ENCODE measurements at places on chromosomes 1 and 21. TPM values are rescaled to one million over a fixed set of nuclear protein-coding genes. Genes with fewer than 3 reads are reported as not detected.

The CYP4A22 gene
- total RNA-seq, result not detected

DNA sequence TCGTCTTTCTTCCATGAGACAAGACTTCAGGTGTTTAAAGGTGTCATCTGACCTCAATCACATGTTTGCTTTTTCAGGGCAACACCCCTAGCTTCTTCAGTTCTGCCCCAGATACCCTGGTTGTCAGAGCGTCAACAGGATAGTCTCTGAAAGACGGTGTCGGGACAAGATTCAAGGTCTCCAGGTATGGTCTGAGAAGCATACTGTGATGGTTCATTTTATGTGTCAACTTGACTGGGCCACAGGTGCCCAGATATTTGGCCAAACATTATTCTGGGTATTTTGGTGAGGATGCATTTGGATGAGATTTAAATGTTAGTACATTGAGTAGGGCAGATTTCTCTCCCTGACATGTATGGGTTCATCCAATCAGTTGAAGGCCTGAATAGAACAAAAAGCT is 148.3 kb downstream of the TGFBR3 start:
- H3K27ac ChIP-seq, result no peak overlapping the region
- H3K27me3 ChIP-seq, result no peaks in the 10 kb centered on the region
- H3K4me3 ChIP-seq, result no peak overlapping the region
- DNase-seq, result no peak

DNA sequence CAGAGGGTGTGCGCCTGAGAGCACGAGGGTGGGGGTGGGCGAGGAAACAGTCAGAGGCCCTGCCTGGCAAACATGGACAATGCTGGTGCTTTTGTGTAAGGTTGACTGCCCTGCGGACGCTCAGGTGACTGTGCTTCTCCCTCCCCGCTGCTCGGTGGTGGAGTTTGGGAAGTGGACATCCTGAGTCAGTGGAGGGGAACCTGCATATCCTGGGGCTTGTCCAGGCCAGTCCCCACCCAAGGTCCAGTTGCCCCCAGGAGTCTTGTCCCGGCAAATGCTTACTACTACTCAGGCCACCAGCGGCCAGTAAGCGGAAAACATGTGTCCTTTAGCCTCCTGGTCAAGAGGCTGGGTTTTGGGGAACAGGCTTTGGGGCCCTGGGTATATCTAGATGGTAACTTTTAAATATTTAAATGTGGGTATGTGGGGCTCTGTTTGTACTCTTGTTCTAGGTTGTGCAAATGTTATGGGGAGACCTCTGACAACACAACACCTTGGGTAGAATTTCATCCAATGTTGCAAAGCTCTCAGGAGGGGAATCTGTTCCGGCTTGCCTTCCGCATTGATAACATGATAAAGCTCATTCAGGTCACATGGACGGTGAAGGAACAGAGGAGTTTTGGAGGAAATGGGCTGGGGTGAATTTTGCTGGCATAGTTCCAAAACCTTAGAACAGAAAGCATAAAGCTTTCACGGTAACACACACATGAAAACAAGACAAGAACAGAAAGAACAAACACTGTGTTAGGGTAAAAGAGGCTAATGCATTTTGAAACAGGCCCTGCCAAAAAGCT is 364.9 kb downstream of the PRDM2 start:
- H3K27me3 ChIP-seq, result no peaks in the 10 kb centered on the region
- H3K27ac ChIP-seq, result no peak overlapping the region
- DNase-seq, result no peak
- H3K4me3 ChIP-seq, result no peak overlapping the region
- H3K4me1 ChIP-seq, result no peaks in the 10 kb centered on the region

The MAB21L3 gene
- total RNA-seq, result not detected

- no peaks in the 10 kb centered on the region for H3K4me1 ChIP-seq
- H3K4me3 ChIP-seq, result no peak overlapping the region
- no peak overlapping the region for H3K27ac ChIP-seq
- peaks cover 28% of the 10 kb centered on the region for H3K36me3 ChIP-seq
- no peaks in the 10 kb centered on the region for H3K27me3 ChIP-seq
Observed at GRCh38 chr1:33004613-33005012, 32.1 kb downstream of the AK2 start.

The PLPPR5 gene
- total RNA-seq, result not detected

DNA sequence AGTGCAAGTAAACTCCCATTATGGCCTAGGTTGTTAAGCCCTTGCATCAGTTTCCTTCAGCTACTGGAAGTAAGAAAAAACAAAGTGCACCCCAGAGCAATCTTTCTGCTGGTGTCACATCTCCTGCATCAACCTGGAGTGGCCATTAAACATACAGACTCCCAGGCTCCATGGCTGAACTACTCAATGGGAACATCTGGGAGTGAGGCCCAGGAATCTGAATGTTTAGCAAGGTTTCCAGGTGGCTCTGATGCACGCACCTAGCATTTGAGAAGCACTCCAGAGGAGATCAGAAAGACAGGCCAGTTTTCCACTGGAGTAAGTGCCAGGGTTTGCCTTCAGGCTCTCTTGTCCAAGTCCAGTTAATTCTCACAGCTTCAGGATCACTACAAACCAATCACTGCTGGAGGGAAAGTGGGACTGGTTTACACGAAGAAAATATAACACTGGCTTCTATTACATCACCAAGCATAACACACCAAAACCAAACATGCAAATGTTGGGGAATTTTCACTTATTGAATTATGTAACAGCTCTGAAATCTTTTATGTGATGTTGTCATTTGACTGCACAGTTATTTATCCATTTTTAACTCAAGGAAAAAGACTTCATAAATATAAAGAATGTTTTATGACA is 22.3 kb upstream of the ABCA4 start:
- no peak overlapping the region for H3K4me3 ChIP-seq
- H3K36me3 ChIP-seq, result no peaks in the 10 kb centered on the region
- no peaks in the 10 kb centered on the region for H3K4me1 ChIP-seq
- H3K27me3 ChIP-seq, result no peaks in the 10 kb centered on the region

GRCh38 chr1:199725002-199725565 is 302.4 kb upstream of the NR5A2 start:
- H3K4me1 ChIP-seq, result no peaks in the 10 kb centered on the region
- H3K27me3 ChIP-seq, result no peaks in the 10 kb centered on the region
- H3K36me3 ChIP-seq, result no peaks in the 10 kb centered on the region

DNA sequence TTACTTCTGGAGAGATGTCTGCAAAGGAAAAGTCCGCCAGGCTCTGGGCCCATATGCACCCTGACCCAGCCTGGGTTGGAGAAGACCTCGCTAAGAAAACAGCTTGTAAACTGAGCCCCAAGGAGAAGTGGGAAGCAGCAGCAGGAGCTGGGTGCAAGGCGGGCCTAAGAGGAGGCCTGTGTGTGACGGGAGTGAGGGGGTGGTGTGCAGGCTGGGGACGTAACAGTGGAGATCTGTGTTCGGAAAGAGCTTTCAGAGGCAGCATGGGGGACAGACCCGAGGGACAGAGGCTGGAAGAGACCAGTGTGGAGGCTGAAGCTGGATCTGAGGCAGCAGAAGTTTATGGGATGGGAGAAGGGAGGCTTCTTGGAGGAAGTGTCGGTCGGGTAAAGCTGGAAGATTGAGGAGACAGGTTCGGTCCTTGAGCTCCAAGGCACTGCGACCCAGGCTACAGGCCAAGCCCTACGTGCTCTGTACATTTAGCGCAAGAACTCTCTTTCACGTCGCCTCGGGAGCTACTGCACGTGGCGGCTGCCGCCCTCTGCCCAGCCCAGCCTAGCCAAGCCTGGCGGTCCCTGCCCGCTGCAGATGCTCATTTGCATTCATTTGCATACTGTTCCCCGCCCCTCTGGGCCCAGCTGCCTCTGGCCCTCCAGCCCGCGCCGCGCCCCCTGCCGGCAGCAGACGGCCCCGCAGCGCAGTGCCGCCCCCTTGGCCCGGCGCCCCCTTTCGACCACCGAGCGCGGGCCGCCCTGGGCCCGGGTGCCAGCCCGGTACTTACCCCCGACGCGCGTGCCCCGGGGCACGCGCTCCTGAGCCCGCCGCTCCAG is 6.3 kb downstream of the HPCA start:
- no peak overlapping the region for H3K27ac ChIP-seq
- H3K27me3 ChIP-seq, result peaks cover 12% of the 10 kb centered on the region

All from CD4-positive, CD25-positive, alpha-beta regulatory T cell (primary cell).